Activated B cell treated with CpG ODN at 0.5 μM for 24 hours (primary cell): ENCODE measurements at places on chromosomes 16 and 17. TPM values are rescaled to one million over a fixed set of nuclear protein-coding genes. Genes with fewer than 3 reads are reported as not detected.

GRCh38 chr17:57481910-57482391 lies 225.6 kb downstream of the MSI2 start:
- DNase-seq = no peak

The SRCIN1 gene
- 0.24 and 0.35 TPM in 2 replicates for total RNA-seq

DNA sequence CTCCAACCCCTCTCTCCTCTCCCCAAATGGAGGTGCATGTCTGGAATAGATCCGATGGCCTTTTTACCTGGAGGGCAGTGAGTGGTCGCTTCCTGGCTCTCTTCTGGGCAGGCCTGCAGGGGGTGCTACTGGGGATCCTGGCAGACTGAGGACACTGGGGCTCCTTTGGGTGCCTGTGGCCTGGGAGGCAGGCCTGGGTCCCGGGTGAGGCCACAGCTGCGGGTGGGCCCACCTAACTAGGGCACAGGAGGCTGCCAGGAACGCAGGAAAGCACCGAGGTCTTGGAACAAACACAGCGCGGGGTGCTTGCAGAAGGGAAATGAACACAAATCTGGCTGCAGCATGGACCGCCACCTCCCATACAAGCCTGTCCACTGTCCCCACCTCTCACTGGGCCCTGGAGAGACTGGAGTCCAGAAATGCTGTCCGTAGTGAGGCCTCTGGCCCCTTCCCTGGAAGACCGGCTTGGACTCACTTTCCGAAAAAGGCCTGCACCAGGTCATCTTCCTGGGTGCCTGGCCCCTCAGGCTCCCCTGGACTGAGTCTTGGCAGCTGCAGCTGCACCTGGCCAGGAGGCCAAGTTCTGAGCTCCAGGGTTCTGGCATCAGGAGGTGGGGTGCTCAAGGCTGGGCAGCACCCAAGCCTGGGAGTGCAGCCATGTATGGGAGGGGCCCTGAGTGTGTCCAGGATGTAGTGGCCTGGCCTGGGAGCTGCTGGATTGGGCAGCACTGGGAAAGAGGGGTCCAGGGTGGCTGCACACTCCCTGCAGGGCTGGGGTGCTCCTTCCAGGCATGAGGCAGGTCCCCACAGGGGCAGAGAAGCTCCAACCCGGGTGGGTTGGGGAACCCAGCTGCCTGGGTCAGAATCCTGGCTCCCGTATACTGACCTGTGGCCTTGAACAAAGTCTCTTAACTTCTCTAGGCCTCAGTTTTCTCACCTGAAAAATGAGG lies 195.1 kb downstream of the IRF8 start:
- no peak for DNase-seq

The APOBR gene
- 2.9 and 3.2 TPM in 2 replicates for total RNA-seq

DNA sequence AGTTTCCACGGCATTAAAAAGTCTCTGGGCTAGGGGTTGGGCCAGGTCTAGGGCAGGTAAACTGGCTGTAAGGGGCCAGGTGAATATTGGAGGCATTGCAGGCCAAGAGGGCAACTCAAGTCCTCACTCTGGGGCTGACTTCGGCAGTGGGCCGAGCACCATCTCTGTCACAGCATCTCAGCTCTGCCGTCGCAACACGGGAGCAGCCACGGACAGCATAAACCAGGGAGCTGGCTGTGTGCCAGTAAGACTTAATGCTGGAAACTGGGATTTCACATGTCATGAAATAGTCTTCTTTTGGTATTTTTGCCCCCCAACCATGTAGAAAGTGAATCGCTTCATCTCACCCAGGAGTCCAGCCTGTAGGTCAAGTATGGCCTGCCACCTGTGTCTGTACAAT lies 12.6 kb upstream of the LGALS9 start:
- DNase-seq = no peak

The FOXL1 gene
- total RNA-seq = not detected in 2 replicates

The MMP28 gene
- total RNA-seq = 0.59 TPM in 1 of 2 replicates, not detected in the other

DNA sequence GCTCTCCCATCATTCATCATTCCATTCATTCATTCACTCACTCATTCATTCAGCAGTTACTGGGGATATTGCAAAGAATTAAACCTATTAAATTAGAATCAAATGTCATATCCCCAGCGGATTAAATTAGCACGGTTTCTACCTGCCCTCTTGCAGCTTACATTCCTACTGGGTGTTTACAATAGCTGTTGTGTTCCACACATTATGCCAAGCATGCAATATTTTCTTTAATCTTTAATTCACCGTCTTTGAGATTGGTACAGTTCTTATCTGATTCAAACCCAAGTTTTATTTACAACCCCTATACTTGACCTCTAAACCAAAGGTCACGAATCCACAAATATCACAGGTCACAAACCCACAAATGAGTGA lies 727 bp upstream of the USP31 start:
- no peak for DNase-seq

- no peak for DNase-seq
Observed at GRCh38 chr17:1011760-1012735, 15.1 kb downstream of the TIMM22 start.

DNA sequence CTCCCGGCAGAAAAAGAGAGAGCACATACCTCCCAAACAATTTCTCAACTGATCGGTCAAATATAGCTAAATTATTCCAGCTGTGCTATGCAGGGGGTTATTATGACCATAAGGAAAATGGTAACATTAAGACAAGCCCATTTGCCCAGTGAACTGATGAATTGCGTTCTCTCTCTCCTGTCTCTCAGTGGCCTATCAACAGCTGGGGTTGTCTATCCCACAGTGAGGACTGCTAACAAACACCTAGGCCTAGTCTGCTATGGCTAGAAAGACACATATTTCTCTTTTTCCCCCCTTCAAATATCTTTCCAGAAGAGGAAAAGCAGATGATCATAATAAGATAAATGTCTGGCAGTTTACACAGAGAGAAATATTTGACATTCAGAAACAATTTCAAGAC lies 263.8 kb upstream of the ELAC2 start:
- no peak for DNase-seq

GRCh38 chr16:23302045-23302956 lies at the start of gene SCNN1B:
TSS of gene SCNN1B (plus strand) at chr16:23302302. CDS start at chr16:23348600, 46,298 bp downstream.
- DNase-seq = no peak

GRCh38 chr17:48064638-48065037 lies 16.5 kb downstream of the NFE2L1 start:
- no peak for DNase-seq

DNA sequence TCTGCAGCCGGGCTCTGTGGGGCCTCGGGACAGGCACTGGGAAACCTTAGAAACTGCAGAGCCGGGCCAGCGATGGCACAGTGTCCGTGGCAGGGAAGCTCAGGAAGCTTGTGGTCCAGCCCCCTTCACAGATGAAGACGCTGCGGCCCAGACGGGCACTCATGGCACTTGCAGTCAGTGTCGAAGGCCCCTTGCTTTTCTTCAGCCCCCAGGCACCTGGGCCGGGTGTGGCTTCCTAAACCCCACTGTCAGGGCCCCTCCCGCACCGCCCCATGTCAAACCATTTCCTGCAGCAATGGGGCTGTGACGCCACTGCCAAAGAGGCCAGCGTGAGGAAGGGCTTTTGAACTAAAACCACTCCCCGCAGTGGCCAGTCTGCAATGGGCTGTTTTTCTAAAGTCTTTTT lies 164.0 kb downstream of the LAT start:
- no peak for DNase-seq

DNA sequence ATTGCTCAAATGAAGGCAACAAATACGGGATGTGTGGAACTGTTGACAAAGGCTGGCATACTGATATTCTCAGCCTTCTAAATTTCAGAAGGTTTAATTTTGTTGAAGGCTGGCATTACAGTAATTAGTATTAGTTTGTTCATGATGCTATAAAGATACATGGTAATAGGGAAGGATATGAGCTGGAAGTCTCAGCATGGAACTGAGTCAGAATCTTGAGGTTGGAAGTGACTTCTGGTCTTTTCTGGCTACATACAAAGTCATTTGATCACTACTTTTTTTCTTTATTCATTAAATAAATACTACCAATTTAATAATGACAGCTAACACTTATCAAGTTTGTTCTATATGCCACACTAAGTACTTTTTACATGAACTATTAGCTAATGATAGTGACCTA lies 22.6 kb downstream of the RABEP1 start:
- no peak for DNase-seq

The GALNS gene
- total RNA-seq = 39.9 and 48.3 TPM in 2 replicates

GRCh38 chr16:69520800-69521602 lies 44.8 kb upstream of the NFAT5 start:
- no peak for DNase-seq

DNA sequence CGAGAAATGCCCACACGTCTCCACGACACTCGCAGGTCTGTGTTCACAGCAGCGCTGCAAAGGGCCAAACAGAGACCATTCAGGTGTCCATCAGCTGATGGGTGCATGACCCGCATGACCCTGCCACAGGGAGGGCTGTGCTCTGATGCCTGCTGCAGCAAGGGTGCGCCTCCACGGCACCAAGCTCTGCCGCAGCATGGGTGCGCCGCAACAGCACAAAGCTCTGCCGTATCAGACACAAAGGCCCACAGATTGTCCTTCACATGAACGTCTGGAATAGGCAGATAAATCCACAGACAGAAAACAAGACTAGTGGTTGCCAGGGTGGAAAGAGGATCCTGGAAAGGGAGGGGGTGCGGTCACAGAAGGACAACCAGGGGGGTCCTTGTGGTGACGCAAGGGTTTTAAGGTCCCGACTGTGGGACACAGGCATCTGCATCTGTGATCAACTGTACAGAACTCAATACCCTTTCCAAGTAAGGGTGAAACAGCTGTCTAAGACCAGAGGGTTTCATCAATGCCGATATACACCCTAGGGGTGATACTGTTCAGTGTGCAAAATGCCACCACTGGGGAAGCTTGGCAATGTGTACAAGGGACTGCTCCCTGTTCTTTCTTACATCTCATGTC lies 121.0 kb downstream of the ANKRD11 start:
- no peak for DNase-seq

GRCh38 chr16:82758904-82759303 lies 132.1 kb downstream of the CDH13 start:
- DNase-seq = no peak

The SAP30BP gene
- total RNA-seq = 177 and 184 TPM in 2 replicates

- no peak for DNase-seq
Observed at GRCh38 chr17:31835984-31836383, 23.1 kb downstream of the COPRS start.

DNA sequence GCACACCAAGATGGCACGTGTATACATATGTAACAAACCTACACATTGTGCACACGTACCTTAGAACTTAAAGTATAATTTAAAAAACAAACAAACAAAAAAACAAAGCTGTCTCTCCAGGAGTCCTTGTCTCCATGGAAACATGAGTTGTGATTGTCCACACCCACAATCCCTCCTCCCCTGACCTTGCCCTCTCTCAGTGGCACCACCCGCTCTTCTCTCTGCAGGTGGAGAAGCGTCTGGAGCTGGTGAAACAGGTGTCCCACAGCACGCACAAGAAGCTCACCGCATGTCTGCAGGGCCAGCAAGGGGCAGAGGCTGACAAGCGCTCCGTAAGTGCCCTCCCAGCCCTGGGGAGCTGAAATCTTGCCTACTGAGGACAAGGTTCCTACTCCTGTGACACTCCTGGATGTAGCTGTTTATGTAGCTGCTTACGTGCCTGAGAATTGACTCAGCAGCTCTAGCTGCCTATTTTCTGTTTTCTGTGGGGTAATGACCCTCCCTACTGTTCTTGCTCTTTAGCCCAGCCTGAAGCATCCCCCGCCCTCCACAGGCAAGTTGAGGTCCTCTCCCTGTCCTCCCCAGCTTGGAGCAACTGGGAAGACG lies 107.0 kb downstream of the ARHGAP44 start:
- no peak for DNase-seq

DNA sequence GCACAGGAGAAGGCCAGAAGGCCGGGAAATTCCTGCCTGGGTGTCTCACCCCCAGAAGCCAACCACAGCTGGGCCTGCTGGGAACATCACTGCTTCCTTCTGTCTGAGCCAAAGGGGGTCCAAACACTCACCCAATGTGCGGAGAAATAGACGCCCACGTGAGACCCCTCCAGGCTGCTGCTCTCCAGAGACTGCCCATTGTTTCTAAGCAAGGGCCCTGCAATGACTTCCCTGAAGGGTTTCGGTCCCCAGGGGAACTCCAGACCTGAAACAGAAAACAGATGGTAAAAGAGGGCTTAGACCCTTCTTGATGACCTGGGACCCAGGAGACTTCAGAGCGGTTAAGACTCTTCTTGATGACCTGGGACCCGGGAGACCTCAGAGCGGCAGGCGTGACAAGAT lies 41.3 kb downstream of the MRM3 start:
- no peak for DNase-seq

DNA sequence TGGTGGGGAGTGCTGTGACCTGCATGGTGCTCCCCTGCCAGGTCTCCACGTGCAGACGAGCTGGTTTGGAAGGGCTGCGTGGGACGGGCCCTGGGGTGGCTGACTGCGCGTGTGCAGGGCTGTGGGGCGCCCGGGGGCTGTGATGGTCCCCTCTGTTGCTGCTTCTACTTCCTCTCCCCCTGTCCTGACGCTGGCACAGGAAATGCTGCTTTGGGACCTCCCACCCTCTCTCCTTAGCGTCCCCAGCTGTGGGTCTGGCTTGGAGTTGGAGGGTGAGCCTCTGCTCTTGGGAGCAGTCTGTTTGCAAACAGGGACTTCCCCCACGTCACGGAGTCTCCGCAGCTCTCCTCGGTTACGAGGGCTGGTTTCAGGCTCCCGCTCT lies 35.2 kb downstream of the TSC2 start:
- DNase-seq = no peak

DNA sequence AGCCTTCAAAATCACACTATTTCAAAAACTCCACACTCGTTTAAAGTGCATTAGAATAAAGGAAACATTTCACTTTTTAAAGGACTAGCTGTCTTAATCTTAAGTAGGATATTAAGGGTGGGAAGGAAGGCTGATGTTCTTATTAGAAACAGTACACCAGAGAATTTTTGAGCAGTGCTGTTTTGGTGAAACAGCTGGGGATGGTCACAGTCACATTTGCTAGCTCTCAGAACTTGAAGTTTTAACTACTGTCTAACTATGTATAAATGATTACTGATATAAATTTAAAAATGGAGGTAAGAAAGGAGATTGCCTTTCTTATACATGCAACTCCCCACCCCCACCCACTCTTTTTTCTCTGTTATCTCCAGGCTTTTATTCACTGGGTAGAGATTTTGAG lies 38.5 kb upstream of the SLC5A11 start:
- DNase-seq = no peak

GRCh38 chr16:87201052-87201451 lies 116.1 kb downstream of the C16orf95 start:
- DNase-seq = no peak

DNA sequence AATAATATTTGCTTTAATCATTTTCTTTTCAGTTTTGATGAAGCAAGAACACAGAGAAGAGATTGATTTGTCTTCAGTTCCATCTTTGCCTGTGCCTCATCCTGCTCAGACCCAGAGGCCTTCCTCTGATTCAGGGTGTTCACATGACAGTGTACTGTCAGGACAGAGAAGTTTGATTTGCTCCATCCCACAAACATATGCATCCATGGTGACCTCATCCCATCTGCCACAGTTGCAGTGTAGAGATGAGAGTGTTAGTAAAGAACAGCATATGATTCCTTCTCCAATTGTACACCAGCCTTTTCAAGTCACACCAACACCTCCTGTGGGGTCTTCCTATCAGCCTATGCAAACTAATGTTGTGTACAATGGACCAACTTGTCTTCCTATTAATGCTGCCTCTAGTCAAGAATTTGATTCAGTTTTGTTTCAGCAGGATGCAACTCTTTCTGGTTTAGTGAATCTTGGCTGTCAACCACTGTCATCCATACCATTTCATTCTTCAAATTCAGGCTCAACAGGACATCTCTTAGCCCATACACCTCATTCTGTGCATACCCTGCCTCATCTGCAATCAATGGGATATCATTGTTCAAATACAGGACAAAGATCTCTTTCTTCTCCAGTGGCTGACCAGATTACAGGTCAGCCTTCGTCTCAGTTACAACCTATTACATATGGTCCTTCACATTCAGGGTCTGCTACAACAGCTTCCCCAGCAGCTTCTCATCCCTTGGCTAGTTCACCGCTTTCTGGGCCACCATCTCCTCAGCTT lies 45.0 kb downstream of the ESRP2 start:
- DNase-seq = no peak
